GM23248 (cell line): ENCODE measurements at places on chromosomes 5 and 9.
A peak's percentile ranks its signal among the peaks of the same experiment; 100 is the strongest.

DNA sequence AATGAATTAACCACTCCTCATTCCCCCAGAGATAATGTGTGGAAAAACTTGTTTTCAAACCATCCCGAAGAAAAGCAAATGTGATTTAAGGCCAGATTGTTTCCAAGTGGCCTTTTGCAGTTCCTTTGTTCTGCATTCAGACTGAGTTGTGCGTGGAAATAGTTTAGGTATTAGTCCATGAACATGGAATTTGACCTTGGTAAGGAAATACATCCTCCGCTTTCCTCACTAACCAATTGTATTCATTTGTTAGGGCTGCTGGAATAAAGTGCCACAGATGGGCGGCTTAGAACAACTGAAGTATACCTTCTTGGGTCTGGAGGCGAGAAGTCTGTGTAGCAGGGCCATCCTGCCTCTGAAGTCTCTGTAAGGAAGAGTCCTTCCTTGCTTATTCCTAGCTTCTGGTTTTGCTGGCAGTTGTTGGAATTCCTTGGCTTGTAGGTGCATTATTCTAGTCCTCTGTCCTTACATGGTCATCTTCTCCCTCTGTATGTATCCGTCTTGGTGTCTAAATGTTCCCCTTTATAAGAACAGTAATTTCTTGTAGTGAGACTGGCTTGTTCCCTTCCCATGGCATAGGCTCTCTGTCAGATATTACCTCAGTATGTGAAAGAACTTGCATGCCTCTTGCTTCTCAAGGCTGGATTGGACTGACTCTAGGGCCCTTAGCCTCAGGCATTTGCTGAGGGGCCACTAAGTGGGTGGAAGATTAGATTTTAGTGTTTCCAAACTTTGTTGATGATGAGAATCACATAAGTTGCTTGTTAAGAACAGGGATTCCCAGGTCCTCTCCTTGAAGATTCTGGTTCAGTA is 53.9 kb downstream of the RAI14 start:
- DNase-seq = peak; percentile 76

GRCh38 chr9:84736081-84736480 is 66.6 kb downstream of the NTRK2 start:
- no peak for DNase-seq

DNA sequence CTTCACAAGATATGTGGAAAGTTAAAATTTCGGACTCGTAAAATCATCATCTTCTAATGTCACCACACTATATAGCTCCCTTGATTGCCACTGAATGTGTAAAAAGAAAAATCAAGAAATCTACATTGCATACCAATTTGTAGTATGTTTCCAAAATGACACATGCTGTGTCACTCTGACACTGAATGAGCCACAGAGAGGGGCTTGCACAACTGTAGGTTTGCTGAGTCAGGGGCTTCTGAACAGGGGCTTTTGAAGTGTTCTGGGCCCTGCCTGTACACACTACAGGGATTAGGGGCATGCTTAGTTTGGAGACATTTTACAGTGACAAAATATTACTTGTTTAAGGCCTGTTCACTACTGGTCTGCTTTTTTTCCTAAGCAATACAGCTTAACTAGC is 234.4 kb upstream of the GRAMD2B start:
- DNase-seq = peak; percentile 6

DNA sequence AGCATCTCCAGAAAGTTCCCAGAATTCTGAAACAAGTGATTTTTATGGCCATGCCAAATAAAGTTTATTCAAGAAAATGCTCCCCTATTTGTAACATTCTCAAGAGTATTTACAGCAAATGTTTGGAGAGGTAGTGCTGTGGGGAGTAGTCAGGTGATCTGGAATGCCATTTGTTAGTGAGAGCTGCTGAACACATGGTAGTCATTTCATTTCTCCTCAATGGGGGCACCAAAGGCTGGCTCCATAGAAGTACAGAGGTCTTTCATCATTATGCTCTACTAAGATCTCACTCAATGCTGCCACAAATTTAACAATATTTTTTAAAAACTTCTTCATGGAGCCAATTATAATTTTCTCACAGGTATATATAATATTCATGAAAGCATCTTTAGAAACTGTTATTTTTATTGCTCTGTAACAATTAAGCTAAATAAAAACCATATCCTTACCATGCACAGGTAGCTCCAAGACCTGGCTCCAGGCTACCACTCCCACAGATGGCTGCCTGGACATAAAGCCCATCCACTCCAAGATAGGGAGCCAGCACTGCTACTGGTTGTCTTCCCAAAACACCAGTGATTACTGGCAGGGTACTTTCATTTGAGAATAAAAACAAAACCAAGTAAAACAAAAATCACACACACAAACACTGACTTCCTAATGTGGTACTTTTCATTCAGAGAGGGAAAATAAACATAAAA is 200.8 kb downstream of the PLK2 start:
- DNase-seq = no peak

- DNase-seq = peak; percentile 42
Observed at GRCh38 chr5:72692651-72693442, 123.6 kb upstream of the TNPO1 start.

GRCh38 chr5:58346041-58346440 is 113.8 kb downstream of the PLK2 start:
- DNase-seq = no peak

- DNase-seq = no peak
Observed at GRCh38 chr9:89374176-89374575, 55.9 kb downstream of the SECISBP2 start.

DNA sequence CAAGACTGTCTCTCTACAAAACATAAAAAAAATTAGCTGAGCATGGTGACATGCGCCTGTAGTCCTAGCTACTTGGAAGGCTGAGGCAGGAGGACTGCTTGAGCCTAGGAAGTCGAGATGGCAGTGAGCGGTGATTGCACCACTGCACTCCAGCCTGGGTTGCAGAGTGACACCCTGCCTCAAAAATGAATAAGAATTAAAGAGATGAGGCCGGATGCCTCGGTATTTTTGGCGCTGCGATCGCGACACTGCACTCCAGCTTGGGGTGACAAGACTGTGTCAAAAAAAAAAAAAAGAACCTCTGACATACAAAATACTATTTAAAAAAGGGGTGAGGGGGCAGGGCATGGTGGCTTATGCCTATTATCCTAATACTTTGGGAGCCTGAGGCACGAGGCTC is 7.3 kb downstream of the GPBP1 start:
- no peak for DNase-seq

DNA sequence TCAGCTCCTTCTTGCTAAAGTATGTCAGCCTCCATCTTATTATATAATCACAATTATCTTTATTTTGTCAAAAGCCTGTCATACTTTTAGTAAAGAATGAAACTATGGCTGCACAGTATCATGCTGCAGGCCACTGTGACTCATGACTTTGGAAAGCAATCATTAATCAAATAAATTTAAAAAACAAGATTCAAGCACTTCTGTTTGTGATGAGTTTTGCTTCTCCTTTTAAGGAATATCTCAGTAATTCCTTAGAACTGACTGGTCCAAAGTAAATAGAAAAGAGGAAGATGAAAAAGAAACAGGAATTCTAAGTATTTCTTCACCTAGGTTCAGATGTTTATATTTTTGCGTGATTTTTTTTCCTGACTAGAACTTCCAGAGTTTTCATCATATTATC is 83.1 kb downstream of the EDIL3 start:
- peak; percentile 4 for DNase-seq

- no peak for DNase-seq
Observed at GRCh38 chr5:176381979-176382378, 6.4 kb downstream of the NOP16 start.

DNA sequence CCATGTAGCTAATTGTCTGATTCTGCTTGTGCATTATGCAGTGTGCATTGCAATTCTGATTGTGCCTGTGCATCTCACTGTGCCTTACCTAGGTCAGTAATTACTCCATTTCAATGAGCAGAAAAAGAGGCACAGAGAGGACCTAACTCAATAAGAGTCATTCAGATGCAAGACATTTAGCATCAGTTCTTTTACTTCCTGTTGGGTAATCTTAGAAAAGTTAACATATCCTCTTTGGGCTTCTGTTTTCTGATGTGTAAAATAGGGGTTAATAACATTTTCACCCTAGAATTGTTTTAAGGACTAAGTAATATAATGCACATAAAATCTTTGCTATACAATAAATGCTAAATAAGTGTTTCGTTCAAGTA is 7.0 kb upstream of the DCTN4 start:
- DNase-seq = no peak

DNA sequence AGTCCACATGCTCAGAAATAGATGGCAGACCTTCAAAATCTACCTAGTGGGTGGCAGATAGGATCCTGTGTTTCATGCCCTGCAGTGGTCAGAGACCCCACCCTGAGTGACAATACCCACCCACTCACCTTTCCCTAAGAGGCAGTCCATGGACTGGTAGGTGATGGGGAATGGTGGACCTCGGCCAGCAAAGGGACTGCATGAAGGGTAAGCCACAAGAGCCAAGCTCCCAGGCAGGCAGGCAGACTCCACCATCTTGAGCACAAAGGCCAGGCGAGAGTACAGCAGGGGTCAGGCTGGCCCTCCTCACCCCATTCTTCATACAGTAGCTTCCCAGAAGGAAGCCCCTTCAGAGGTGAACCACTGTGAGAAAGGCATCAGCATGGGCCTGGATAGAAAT is 78.4 kb downstream of the SYK start:
- DNase-seq = no peak

- DNase-seq = no peak
Observed at GRCh38 chr5:57594436-57594835, 111.8 kb upstream of the ACTBL2 start.

DNA sequence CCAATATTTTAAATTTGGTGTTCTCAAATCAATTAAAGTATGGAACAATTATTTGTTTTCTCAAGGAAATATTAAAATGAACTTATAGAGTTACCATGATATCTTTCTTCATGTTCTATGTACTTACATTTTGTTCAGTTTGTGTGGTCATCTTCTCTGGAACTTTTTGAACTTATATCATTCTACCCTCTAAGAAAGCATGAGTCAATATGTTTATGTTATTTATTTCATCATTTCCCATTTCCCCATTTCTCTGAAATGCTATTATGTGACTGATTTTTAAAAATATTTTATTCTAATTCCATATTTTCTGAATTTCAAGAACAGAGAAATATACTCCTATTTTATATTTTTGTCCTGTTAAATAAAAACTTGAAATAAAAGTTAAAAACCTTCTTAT is 123.5 kb upstream of the ACOT12 start:
- peak; percentile 26 for DNase-seq

DNA sequence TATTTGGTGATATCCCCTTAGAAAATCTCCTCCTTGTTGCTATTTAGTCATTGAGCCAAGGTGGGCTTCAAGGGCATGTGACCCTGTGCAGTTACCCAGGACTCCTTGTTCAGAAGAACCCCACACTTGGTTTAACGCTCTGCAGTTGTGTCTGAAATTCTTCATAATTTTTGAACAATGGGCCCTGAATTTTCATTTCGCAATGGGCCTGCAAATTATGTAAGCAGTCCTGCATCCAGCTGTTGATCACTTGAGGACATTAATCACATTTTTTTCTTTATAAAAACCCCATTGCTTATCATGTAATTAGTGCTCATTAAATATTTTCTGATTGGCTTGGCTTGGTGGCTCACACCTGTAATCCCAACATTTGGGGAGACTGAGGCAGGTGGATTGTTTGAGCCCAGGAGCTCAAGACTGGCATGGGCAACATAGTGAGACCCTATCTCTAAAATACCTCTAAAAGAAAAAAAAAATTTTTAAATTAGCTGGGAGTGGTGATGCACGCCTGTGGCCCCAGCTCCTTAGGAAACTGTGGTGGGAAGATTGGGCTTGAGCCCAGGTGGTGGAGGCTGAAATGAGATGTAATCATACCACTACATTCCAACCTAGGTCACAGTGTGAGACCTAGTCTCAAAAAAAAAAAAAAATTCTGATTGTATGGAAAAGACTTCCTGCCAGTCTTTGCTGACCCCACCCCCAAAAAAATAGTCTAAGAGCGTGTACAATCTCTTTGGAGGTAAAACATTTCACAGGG is 194.2 kb upstream of the HAPLN1 start:
- DNase-seq = no peak

DNA sequence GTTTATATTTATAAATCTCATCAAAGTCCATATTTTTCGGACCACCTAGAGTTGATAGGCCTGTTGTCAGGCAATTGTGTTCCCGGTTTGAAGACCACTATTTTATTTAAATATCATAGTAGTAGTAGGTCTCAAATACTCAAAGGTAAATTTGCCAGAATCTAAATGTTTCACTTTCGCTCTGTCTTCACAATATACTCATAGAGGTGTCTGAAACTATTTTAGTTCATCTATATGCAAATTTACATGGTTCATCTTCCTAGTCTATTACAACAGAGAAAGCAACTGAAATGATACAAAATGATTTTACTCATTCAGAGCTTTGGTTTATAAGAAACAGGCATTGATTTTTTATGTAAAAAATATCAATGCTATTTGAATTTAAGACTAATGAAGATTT is 1897.5 kb downstream of the EFNA5 start:
- no peak for DNase-seq

DNA sequence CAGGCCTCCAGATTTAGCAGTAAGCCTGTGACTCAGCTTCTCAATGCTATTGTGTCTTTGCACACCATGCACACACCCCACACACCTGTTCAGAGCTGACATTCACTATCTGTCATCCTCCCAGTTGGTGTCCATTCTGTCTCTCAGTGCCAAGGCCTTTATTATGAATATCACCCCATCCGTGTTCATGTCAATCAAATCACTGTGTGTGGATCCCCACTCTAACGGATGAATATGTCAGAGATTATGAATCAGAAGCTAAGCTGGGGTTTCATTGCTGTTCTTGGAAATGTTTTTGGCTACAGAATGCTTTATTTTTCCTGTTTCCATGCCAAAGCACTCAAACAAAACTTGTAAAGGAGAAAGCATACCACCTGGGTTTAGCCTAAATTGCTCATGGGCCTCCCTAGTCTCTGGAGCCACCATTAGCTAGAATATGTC is 9.4 kb upstream of the MAMDC2 start:
- no peak for DNase-seq

DNA sequence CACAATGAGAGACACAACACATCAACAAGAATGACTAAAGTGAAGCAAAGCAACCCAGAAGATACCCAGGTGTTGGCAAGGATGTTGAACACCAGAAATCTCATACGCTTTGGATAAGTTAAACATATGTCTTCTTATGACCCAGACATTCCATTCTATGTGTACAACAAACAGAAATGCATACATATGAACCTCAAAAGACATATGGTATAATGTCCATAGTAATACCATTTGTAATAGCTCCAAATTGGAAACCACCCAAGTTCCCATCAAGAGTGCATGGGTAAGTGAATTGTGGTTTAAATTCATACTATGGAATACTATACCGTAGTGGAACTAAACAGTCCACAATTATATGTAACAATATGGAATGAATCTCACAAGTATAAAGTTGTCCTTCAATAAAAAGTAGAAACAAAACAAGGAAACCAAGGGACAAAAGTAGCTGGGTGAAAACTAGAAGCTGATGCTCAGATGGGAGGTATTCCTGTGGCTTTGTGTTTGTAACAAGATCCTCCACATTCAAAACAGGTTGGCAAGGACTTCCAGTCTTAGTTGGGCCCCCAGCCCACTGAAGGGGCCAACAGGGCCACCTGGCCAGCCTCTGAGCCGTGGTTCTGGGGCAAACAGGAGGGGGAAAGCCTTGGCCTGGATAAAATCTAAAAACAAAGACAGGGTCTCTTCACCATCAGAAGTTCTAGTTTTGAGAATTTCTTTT is 171.8 kb upstream of the PITX1 start:
- DNase-seq = no peak
